ENCODE measurements at places on chromosomes 3 and 15. TPM values are rescaled to one million over a fixed set of nuclear protein-coding genes. Genes with fewer than 3 reads are reported as not detected.

Gene CPLX3
- polyA plus RNA-seq, result 13.3 TPM

Gene MYL3
- polyA plus RNA-seq, result 1,012 TPM

Gene LINGO1
- 5.1 TPM for polyA plus RNA-seq

Gene SIDT1
- 0.16 TPM for polyA plus RNA-seq

Gene GABRR3
- polyA plus RNA-seq, result not detected

Gene GCHFR
- 14.9 TPM for polyA plus RNA-seq

Gene ADAMTS9
- polyA plus RNA-seq, result 10.1 TPM

Gene EMC7
- polyA plus RNA-seq, result 109 TPM

Gene TBCCD1
- 4.7 TPM for polyA plus RNA-seq

Gene TMEM39A
- polyA plus RNA-seq, result 6.7 TPM

Gene CSPG5
- 0.86 TPM for polyA plus RNA-seq

Gene TUBGCP5
- polyA plus RNA-seq, result 6.5 TPM

Gene CDHR4
- polyA plus RNA-seq, result 0.07 TPM
